CD8-positive, alpha-beta memory T cell (primary cell): ENCODE measurements at places on chromosomes 6 and 20.

DNA sequence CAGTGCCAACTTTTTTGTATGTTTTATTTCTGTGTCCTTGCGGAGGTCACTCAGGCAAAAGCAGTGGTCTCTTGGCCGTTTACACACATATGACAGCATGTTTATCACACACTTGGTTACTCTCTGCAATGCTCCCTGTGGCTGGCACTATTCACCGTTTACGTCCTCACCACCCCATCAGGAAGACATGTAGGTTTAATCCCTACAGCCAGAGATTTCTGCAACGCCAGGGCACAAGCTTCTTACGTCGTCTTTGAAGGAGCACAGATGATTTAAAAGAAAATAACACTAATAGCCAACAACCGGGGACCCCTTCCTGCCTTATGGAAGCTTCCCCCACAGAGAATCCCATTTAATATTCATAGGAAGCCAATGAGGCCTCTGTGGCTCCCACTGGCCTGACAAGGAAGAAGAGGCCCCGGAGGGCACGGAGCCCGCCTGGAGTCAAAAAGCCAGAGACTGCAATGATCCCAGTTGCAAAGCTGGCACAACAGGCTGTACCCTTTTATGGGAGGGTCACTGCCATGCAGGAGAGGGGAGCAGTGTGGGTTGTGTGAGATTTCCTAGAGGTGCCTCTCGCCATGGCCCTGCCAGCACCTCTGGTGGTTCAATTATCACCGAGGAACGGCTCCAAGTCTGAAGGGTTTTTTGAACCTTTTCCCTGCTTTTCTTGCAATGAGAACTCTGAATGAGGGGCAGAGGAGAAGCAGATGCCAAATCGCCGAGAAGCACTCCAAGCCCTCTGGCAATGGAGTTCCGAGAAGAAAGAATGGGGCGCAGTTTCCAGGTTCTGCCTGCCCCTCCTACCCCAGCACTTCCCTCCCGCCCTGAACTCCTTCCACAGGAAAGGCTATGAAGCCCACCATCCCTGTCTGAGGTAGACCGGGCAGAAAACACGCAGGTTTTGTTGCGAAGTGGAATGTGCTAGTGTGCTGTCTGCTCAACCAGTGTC lies 96.2 kb downstream of the THBS2 start:
- DNase-seq = no peak

DNA sequence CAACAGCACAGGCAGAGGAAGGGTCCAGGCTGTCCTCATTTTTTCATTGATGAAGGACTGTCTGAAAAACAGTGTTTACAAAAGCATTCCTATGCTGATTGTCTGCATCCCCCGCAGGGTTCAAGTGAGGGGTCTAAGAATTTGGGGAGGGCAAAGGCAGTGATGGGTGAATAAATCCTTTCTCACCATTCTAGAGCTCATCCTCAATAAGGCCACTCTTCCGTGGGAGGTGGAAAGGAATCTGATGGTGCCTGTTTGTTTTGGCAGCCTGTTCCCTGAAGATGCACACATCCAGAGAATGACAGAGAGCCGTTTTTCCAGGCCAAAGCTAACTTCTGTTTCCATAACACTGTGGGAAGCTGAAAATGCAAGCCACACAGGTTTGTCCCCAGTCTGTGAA lies 164.5 kb downstream of the MOXD1 start:
- no peak for DNase-seq

- DNase-seq = no peak
Observed at GRCh38 chr6:34302929-34303328, 54.1 kb upstream of the SMIM29 start.

DNA sequence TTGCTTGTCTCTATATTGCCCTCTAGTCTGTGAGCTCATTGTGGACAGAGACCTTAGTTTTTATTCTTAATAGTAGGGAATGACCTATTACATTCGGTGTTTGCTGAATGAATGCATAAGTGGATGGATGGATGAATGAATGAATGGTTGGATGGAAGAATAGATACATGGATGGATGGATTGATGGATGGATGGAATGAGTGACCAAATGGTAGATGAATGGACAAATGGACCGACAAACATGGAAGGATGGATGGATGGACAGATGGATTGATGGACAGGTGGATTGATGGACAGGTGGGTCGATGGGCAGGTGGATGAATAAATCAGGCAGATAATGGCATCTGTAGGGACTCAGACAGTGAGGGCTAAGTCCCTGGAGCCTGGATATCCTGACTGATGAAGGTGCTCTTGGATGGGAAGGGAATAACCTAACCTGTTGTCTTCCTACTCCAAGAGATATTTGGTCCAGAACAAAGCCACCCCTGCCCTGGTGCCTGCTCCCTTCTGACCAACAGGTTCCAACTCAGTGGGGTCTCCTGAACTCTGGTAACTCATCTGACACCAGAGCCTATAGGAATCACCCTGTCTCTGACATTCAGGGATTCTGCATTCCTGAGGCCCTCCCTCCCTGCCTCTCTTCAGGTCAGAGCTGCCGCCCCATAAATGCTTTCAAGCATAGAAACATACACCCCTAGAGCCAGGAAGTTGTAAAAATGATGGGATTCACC lies 9.6 kb upstream of the CCN5 start:
- no peak for DNase-seq

- DNase-seq = no peak
Observed at GRCh38 chr6:56046576-56046975, 171.2 kb upstream of the BMP5 start.

GRCh38 chr6:137734875-137735182 lies 132.2 kb upstream of the TNFAIP3 start:
- no peak for DNase-seq

DNA sequence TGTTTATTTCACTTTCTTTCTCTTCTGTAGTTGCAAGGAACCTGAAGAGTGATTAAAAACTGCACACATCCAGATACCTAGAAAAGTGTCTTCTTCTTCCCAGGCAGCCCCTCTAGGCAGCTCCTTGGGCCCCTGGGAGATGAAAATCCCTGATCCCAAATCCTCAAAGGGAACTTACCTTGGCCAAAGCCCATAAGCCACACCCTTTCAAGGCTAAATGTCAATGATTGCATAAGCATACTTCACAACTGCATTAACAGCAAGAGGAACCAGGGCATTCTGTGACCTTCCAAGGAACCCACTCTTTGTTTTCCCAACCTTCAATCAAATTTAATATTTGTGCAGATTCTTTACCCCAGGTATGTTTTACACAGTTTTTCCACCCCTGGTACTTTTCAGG lies 4.4 kb upstream of the HMGN3 start:
- no peak for DNase-seq

GRCh38 chr6:116389357-116389756 lies 18.6 kb downstream of the DSE start:
- DNase-seq = no peak

GRCh38 chr6:143936778-143937667 lies 71.0 kb downstream of the PLAGL1 start:
- no peak for DNase-seq

DNA sequence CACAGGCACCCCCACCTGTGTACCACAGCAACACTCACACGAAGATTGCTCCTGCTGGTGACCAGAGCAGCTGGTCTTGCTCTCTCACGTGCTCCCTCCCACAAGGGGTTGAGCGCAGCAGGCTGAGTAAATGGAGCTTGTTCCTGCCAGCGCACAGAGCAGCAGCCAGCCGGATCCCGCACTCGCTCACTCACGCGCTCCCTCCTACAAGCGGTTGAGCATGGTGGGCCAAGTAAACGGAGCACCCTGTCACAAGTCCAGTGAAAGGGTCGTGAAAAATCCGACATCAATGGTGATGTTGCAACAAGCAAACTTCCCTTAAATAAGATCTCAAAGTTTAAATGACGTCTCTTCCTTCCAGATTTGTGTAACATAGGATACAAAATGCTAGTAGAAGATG lies 313.7 kb downstream of the FOXC1 start:
- DNase-seq = no peak

- no peak for DNase-seq
Observed at GRCh38 chr6:46491628-46492547, 639 bp upstream of the RCAN2 start.

GRCh38 chr6:84728602-84729001 lies 35.8 kb downstream of the TBX18 start:
- DNase-seq = no peak

GRCh38 chr6:27019651-27020552 lies 227.6 kb upstream of the PRSS16 start:
- peak; percentile 15 for DNase-seq

DNA sequence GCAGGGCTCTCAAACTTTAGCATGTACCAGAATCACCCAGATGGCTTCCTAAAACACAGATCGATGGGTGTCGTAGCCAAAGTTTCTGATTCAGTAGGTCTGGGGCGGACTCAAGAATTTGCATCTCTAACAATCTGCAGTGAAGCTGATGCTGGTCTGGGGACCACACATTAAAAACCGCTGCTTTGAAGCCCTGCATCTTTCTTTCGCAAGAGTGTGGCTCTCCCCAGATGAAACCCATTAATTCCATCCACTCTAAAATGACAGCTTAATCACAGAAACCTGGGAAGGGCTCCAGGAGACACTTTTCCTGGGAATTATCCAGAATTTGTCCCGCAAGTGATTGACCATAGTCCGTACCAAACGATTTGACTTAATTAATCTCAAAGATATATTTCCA lies 319.8 kb upstream of the PLCB4 start:
- DNase-seq = no peak

- no peak for DNase-seq
Observed at GRCh38 chr6:170199716-170200115, 91.2 kb downstream of the DLL1 start.

DNA sequence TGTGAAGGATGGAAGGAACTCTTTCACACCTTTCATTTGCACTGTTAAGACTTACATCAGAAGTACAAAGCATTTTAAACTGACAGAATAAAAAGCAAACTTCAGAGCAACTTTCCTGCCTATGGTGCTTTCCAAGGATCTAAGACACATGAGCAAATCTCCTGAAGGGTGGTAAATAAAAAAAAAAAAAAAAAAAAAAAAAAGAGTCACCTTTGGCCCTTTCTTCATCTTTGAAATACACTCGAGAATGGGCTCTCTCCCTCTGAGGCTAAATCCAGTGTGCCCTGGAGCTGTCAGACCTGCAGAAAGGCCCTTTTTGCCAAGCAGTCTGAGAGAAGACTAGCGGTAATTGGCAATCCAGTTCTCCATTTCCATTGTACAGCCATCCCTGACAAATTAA lies 1113.8 kb upstream of the FLRT3 start:
- no peak for DNase-seq

DNA sequence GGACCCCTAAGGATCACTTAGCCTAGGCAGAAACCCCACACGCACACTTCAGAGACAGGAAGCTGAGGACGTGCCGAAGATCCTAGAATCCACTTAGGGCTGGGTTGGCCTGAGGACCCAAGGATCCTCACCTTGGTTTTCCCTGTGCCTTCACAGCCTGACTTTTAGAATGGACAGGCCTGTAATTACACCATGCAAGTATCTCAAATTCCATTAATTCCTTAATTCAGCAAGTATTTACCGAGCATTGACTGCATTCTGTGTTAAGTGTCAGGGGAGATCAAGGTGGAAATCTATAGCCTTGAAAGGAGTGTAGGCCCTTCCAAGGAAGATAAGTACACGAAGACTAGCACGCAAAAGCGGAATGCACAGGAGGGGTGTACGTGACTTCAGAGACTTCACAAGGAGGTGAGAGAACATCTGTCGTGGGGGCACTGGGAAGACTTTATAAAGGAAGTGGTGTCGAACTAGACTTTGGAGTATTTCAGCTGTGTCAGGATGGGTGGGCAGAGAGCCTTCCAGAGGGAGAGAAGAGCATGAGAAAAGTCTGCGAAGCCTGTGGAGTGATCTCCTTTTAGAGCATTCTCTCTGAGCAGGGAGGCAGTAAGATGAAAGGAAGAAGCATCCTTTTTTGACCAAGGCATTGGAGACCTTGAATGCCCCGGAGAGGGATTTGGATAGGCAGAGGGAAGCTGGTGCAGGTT lies 4.0 kb downstream of the DSP start:
- DNase-seq = no peak

- no peak for DNase-seq
Observed at GRCh38 chr6:170124150-170124549, 166.7 kb downstream of the DLL1 start.

- no peak for DNase-seq
Observed at GRCh38 chr6:4355241-4355640, 219.9 kb upstream of the ECI2 start.

DNA sequence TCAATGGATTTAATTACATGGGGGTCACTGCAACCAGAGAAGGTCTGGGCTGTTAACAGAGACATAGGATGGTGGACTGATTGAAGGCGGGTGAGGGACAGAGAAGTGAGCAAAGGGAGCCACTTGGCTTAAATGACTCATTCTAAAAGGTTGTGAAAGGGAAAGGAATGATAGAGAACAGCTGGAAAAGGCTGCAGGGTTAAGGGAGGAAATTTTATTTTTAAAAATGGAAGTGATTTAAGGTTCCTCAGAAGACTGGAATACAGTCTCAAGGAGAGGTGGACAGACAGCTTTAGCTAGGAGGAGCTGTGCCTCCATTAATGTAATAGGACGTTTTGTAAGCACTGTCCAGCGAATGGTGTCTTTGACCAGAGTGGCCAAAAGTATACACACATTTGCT lies 46.7 kb downstream of the RGS17 start:
- no peak for DNase-seq

GRCh38 chr6:1764397-1764987 lies 154.8 kb downstream of the FOXC1 start:
- no peak for DNase-seq

DNA sequence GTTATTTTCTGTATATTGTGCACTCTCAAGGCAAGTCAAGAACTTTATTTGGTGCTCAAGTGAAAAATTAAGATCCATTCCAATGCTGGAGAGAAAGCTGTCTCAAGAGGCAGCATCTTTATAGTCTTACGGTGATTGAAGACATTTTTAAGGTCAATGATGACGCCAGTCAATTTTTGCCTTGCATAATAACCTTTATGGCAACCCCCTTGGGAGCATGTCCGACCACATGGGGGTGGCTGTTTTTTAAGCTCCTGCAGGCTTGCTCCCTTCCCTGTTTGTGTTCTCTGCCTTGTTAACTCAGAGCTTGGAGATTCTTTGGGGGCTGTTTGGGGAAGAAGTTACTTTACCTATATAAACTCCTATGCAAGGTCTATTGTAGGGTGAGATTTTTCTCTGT lies 109.6 kb upstream of the FERMT1 start:
- DNase-seq = no peak

DNA sequence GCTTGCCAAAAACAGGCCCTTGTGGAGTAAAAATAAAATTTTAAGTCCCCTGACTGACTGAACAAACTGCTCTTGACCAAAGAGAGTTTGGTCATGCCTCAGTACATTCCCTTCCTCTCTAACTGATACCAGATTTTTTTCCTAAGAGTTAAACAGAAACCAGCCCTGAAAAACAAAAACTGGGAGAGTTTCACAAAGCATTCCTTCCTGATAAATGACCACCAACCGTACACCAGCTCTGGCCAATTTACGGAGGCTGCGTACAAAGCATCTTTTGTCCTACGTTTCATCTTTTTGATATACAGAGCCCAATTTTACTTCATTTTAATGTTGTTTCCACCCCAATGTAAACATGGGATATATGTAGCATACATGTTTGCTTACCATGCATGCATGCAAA lies 477.4 kb upstream of the HTR1E start:
- no peak for DNase-seq
